ENCODE measurements at places on chromosomes 3 and 15.

- DNase-seq = no peak
These were observed 31.1 kb downstream of the FAM174B start for GRCh38 chr15:92624401-92624991.

- no peak for DNase-seq
These were observed 88.1 kb downstream of the MECOM start for GRCh38 chr3:169575381-169575780.

- no peak for DNase-seq
These were observed 105.8 kb upstream of the C15orf61 start for GRCh38 chr15:67415181-67415580.

DNA sequence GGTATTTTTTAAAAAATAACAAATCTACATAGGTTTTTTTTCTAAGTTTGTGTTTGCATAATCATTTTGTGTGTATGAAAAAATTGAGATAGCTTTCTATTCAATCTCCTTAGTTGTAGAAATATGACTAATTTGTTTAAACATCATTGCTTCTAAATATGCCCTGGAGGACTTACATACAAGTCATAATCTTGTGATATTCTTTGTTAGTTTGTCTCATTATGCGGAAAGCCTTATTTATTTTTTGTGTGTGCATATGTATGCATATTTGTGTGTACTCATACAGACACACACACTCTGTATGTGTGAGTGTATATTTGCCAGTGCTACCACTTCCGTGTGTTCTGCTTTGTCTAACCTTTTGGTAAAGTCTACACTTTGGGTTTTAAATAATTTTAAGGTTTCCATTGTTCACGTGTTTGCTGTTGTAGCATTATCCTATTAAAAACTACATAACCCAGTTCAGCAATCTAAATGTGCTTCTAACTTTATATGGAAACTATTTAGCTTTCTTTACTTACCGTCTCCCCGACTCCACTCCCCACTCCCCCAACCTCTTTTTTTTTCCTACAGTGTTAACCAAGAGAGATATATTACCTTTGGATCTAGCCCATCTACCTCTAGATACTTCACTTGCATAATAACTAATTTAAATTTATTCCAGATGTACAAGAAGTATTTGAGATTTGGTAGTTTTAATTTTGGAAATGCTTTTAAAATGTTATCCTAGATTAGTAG lies 111.7 kb downstream of the FNDC3B start:
- no peak for DNase-seq

- DNase-seq = no peak
These were observed 2.4 kb upstream of the SLC12A6 start for GRCh38 chr15:34339946-34340345.

- no peak for DNase-seq
These were observed 55.4 kb downstream of the LRCH3 start for GRCh38 chr3:197846491-197846890.

DNA sequence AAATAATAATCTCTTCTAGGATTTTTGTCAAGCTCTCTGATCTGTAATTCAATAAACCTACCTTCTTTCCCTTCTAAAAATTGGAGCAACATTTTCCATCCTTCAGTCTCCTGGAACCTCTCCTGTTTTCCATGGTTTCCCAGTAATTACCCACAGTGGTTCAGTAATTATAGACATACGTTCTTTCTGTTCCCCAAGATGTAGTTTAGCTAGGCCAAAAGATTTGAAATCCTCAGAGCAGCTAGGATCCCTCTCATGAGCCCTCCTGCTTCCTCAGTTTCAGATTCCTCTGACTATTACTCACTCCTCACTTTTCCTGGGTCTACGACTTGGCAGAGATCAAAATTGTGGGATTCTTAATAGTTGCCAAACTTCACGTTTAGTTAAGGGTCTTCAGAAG lies 76.9 kb upstream of the IGSF10 start:
- no peak for DNase-seq

- DNase-seq = no peak
These were observed 111.0 kb downstream of the TPRG1 start for GRCh38 chr3:189282741-189283140.

GRCh38 chr3:195086341-195086740 lies 184.6 kb downstream of the XXYLT1 start:
- no peak for DNase-seq

- DNase-seq = no peak
These were observed 4.4 kb upstream of the ATOSA start for GRCh38 chr15:52683580-52683979.

- no peak for DNase-seq
These were observed 850.3 kb downstream of the ROBO1 start for GRCh38 chr3:78917536-78917935.

- no peak for DNase-seq
These were observed 122.5 kb upstream of the ROBO2 start for GRCh38 chr3:76917436-76917835.

GRCh38 chr3:40768536-40768935 lies 243.8 kb downstream of the ZNF621 start:
- no peak for DNase-seq

DNA sequence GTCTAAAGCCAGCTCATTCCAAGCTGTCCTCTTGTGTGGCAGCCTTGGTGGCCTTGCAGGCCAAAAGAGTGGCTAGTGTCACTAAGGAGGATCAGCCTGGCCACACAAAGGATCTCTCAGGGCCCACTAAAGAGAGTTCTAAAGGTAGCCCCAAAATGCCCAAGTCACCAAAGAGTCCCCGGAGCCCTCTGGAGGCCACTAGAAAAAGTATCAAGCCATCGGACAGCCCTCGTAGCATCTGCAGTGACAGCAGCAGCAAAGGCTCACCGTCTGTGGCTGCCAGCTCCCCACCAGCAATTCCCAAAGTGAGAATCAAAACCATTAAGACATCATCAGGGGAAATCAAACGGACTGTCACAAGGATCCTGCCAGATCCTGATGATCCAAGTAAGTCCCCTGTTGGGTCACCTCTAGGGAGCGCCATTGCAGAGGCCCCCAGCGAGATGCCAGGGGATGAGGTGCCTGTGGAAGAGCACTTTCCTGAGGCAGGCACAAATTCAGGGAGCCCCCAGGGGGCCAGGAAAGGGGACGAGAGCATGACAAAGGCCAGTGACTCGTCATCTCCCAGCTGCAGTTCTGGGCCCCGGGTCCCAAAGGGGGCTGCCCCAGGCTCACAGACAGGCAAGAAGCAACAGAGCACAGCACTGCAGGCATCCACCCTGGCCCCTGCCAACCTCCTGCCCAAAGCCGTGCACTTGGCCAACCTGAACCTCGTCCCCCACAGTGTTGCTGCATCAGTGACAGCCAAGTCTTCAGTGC lies 33.5 kb upstream of the ALPK3 start:
- DNase-seq = no peak

DNA sequence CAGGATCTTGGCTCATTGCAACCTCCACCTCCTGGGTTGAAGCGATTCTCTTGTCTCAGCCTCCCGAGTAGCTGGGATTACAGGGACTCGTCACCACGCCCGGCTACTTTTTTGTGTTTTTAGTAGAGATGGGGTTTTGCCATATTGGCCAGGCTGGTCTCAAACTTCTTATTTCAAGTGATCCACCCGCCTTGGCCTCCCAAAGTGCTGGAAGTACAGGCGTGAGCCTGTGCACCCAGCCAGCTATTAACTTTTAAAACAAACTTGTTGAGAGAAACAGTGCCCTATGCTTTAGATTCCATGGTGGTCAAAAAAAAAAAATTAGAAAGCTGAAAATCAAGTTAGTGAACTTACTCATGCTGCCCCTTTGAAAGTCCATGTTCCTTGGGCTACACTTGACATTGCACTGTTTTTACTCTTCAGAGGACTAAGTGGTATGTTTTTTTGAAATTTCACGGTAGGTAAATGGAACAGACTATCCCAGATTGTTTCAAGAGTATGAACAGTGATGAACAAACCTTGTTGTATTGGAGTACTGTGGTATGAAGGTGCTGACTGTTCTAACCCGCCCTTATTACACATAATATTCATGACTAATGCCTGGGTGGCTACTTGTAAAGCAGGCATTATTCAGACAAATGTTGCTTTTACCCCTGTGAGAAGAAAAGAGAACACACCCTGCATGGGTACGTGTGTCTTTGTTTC lies 206.9 kb downstream of the KLHL25 start:
- DNase-seq = no peak

DNA sequence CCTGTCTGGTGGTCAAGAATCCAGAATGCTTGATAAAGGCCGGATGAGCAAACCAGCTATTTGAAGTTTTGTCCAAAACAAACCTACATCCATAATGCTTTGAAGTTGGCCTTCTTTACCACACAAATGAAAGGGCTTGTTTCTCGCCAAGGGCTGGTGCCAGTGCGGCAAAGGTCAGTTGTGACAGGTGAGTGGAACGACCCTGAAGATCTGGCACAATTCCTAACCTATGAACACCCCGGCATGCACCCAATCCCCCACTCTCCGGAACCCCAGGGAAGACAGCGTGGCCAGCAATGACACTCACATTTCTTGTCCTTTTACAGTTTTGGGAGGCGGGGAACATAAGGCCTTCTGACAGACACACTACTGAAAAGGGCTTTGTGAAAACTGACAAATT lies 90.6 kb downstream of the ATP10A start:
- DNase-seq = no peak

GRCh38 chr3:2205692-2206091 lies 107.0 kb downstream of the CNTN4 start:
- no peak for DNase-seq

GRCh38 chr3:49173116-49173791 lies 1.9 kb downstream of the KLHDC8B start:
- DNase-seq = no peak

GRCh38 chr3:29281344-29282241 lies 722 bp downstream of the RBMS3 start:
- no peak for DNase-seq

- no peak for DNase-seq
These were observed 32.2 kb upstream of the SSR3 start for GRCh38 chr3:156586905-156587759.

GRCh38 chr3:172464306-172464705 lies 16.1 kb upstream of the GHSR start:
- no peak for DNase-seq

DNA sequence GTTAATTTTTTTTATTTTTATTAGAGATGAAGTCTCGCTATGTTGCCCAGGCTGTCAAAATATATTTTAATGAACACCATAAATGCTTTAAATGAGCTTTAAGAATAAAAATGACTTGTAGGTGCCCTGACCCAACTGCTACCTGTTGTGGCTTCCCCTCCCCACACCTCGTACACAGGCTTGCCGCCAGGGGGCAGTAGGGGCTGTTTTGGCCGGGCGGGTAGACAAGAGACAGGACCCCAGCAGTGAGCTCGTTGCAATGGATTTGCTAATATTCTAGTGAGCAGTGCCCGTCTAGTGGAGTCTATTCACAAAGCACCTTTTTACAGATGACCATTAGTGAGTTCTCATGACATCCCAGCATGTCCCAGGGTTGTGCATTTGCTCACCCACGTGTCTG lies 418.1 kb downstream of the OCA2 start:
- DNase-seq = no peak

- no peak for DNase-seq
These were observed 17.6 kb downstream of the LIMD1 start for GRCh38 chr3:45612138-45612537.

DNA sequence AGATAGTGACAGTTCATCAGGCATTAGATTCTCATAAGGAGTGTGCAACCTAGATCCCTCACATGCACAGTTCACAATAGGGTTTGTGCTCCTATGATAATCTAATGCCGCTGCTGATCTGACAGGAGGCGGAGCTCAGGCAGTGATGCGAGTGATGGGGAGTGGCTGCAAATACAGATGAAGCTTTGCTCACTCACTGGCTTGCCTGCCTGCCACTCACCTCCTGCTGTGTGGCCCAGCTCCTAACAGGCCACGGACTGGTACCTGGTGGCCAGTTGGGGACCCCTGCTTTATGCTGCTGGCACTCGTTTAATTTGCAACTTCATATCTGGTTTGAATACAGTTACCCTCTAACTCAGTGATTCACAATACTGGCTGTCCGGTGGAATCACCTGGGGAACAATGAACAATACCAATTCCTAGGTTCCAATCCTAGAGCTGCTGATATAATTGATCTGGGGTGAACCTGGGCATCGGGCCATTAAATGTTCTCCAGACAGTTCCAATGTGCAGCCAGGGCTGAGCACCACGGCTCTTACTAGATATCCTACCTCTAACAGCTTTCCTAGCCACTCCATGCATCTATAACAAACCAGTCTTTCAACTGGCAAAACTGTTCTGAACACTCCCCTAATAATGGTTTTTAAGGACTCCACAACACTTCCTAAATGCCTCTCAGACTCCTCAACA lies 131.4 kb downstream of the ATP1B3 start:
- no peak for DNase-seq

DNA sequence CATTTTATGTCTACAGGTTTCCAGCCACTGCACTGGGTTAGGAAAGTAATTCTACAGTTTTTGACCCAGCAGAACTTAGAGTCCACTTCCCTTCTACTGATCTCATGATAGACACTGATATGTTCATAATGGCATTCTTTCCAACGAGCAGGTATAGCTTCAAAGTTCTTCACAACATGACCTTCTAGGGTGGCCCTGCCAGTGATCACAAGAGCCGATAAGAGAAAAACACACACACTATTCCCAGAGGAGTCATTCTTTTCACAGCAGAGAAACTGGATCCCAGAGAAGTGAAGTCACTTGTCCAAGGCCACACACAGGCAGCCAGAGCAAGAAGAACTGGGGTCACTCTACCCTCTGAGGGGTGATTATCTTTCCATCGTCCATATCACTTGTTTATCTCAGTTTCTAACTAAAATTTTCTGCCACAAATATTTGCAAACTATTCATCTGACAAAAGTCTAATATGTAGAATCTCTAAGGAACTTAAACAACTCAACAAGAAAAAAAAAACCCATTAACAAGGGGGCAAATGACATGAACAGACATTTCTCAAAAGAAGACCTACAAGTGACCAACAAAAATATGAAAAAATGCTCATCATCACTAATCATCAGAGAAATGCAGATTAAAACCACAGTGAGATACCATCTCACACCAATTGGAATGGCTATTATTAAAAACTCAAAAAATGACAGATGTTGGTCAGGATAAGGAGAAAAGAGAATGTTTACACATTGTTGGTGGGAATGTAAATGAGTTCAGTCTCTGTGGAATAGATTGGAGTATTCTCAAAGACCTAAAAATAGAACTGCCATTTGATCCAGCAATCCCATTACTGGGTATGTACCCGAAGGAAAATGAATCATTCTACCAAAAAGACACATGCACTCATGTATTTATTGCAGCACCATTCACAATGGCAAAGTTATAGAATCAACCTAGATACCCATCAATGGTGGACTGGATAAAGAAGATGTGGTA lies 31.5 kb downstream of the SPTSSB start:
- DNase-seq = no peak
